Renal cortical epithelial cell (primary cell): ENCODE measurements at places on chromosomes 7 and 10.

DNA sequence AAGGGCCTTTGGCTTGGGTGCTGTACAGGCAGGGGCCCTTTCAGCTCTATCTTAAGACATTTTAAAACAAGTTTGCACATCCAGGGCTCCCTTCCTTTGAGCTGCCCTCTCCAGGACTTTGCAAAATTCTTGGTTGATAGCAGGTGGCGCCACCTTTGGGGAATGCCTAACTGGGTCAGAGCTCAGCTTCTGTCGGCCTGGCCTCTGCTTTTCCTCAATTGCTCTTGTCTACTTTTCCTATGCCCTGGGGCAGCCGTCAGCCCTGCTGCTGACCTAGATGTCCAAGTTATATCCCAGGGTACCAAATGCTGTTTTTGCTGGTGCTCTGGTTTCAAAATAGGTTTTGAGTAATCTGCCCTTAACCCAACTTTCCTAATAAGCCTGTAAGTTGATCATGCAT lies 65.8 kb downstream of the APBB1IP start:
- no peak for DNase-seq

DNA sequence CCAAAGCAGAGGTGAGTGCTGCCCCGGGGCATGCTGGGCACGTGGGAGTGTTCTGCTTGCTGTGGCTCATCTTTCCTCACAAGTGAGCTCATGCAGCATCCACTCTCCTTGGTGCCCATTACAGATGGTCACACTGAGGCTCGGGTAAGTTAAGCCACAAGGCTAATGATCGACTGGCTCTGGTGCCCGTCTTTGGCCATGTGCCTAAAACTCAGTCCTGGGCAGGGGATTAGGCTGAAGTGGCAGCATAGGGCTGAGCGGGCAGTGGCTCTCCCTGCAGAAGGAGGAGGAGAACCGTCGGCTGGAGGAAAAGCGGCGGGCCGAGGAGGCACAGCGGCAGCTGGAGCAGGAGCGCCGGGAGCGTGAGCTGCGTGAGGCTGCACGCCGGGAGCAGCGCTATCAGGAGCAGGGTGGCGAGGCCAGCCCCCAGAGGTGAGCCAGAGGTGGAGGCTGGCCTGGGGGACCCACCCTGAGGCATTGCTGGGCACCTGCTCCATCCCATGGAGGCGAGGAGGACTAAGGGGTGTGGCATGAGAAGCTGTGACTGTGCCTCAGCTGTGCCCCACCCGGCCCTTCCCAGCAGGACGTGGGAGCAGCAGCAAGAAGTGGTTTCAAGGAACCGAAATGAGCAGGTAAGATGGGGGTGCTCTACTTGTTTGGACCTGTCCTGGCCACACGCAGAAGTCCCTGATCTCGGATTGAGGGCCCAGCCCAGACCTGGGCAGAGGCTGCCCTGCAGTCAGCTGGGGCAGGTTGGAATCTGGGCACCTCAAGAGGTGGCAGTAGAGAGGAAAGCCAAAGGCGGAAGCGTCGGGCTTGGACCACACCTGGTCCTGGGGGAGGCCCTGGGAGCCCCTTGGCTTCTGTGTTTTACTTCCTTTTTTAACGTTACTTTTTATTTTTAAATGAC lies 7.3 kb downstream of the PGAM2 start:
- no peak for DNase-seq

DNA sequence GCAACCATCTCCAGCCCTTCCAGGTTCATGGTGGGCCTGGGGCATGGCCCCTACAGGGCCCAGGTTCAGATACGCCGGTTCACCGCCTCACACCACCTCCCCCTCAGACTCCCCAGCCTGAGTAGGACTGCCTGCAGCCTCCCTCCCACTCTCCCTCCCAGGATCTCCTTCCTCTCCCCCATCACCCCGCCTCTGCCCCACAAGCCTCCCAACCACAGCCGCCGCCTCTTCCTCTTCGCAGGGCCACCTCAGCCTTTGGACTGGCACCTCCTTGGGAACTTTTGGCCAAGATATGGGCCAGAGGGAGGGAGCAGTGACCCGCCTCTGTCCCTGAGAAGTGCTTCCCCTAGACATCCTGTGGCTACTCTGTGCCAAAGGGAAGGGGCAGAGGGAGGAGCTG lies 9.3 kb downstream of the KCNIP2 start:
- DNase-seq: no peak

DNA sequence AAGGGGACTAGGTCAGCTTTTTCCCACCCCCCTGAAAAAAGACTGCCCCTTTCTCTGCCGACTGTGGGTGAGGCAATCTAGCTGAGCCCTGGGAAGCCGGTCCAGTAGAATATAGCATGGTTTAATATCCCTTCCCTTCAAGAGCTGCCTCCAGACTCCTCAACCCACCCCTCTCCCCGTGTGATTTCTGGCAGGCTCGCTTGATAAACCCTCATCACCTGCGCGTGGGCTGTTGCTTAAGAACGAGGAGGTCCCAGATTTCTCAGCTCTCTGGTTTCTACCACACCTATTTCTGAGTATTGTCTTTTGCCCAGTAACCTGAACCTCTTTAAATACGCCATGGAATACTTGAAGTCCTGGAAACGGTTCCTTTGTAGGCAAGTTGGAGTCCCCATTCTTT lies 2.0 kb upstream of the LRRC4 start:
- no peak for DNase-seq

DNA sequence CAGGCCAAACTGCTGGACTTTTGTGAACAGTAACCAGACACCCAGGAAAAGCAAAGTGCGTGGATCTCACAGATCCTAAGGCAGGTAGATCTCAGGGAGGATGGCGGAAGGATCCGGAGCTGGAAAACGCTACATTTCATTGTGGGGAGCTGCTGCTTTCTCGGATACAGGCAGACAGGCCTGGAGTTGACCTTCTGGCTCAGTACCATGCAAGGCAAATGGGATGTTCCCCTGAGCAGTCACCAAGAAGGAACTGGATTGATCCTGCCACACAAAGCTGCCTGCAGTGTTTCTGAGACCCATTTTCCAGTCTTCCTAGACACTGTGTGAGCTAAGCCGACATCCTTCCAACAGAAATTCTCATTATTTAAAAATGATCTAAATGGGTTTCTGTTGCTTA lies 65.5 kb downstream of the ZRANB1 start:
- DNase-seq: no peak

DNA sequence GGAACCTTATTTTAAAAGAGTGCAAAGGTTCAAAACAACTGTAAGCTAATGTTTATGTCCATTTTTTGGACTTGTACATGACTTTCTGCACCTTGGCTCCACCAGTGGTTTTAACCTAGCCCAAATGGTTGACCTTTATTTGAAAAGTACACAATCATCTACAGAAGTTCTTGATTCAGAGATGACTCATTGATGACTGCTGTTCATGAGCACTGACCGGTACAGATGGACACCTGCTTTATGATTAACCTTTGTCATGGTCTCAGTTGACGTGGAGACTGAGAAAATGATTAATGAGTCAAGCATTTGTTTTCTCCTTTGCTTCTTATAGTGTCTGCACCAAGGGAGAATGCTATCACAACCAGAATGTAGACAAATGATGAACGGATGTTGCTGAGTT lies 55.7 kb upstream of the PTER start:
- peak; percentile 99 for DNase-seq

GRCh38 chr7:132871419-132871818 lies 210.5 kb downstream of the CHCHD3 start:
- DNase-seq: no peak

DNA sequence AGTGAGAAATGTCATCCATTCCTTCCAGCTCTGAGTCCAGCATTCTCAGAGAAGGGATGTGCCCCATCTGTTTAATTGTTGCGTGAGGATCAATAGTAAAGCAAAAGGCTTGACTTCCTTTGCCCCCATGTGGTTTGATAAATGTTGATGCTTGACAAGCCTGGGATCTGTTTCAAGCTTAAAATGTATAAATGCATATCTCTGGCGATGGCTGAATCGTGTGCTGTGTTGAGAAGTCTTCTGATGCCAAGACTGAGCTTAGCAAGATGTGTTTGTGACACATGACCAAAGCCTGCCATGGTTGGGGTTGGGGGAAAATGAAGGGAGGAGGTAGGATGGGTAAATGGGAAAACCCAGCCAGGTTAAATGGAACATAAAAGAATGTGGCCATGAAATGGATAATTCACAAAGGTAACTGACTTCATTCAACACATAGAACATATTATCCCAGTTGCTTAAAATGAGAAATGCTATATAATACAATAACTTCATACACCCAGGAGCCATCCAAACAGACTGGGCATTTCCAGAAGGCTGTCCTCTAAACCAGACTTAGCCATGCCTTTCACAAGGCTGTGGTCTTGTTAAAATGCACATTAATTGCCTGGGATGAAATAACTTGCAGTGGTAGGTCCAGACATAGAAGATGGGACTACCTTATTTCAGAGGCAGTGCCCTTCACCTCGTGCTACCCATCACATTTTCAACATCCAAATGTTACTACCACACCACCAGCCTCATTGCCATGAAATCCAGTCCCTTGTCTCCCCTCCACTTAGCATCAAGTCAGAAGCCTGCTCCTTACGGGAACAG lies 147.3 kb upstream of the PDE1C start:
- DNase-seq: no peak

DNA sequence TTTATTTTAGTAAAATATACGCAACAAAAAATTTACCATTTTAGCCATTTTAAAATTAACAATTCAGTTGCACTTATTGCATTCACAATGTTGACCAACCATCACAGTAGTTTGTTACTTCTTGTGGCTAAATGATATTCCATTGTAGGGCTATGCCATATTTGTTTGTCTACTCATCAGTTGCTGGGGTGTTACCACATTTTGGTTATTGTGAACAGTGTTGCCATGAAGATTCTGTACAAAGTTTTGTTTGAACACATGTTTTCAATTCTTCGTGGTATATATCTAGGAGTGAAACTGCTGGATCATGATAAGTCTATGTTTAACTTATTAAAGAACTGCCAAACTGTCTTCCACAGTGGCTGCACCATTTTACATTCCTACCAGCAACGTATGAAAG lies 46.3 kb upstream of the ZNF365 start:
- DNase-seq: peak; percentile 30

DNA sequence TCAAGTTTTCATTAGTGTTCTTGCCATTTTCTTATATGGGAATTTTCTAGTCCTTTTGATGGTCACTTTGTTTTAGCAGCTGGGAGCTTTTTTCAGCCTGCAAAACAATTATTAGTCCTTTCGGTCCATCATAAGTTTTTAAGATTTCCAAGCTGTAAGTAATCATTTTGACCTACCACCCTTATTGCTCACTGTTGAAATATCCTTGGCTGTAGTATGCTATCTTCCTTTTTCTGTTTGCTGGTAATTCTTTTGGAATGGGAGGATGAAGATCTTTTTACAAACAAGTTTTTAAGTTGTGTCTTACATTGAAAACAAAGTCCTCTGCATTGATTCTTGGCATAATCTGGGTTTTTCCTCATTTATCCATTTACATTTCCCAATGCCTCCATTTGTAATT lies 24.0 kb downstream of the BZW2 start:
- DNase-seq: no peak

- DNase-seq: no peak
Measured at GRCh38 chr10:32241946-32242345, 105.0 kb downstream of the EPC1 start.

- peak; percentile 54 for DNase-seq
Measured at GRCh38 chr10:119197921-119198320, 9.4 kb upstream of the GRK5 start.

DNA sequence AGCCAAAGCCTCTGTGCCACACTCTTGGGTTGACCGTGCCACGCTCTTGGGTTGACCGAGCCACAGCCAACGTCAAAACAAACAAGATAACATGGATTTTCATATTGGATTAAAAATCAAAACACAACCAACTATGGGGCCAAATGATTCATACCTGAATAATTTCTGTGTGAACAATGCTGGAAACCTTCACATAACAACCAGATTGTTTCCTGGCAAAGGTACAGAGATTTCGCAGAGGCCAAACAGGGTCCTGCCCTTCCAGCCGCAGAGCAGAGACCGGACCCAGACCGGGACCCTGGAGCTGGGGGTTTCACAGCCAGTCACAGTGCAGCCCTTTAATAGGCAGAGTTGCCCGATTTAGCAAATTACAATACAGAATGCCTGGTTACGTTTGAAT lies 40.5 kb downstream of the ITIH5 start:
- DNase-seq: no peak

DNA sequence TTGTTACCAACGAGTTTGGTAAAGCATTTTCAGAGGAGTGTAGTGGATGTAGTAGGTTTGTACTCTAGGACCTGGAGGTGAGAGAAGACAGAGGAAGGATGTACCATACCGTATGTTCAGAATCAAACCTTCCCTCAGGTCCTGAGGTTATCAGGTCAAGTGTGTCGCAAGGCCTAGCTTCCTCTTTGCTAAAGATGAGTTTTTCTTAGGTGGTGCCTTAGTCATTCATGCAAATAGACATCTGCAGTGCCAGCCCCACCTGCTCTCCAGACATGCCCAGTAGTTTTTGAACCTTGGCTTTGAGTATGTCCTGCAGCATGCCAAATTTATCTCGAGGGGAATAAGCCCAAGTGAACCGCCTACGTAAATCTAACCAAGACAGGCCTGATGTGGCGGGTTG lies 71.3 kb downstream of the HDAC9 start:
- no peak for DNase-seq

GRCh38 chr7:157011333-157012112 lies 1.1 kb upstream of the MNX1 start:
- DNase-seq: no peak

DNA sequence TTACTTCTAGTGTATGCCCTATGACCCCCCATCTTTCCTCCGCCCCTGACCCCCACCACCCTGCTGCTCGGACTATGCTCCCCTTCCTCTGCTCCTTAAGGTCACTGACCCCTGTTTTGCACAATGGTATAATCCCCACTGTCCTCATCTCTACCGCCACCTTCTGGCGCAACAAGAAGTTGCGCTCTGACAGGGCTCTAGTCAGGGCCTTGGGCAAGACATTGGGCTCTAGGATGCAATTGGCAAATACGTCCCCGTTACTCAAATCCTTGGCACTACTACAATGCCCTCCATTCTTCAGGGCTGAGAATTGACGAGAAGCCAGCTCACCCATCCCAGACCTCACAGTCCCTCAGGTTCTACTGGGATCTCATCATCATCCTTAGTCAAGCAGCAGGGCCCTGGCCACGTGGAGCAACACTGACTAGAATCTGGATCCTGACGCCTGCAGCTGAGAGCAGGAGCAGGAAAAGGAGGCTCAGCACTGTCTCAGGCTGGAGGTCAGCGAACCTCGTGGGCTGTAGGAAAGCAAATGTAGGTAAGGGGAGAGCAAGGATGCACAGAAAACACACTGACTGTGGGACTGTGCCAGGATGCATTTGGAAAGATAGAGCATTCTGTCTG lies 10.6 kb downstream of the LRIT2 start:
- peak; percentile 7 for DNase-seq
